ENCODE measurements at places on chromosomes 16 and 17.

GRCh38 chr16:10598157-10598556 lies 17.8 kb upstream of the EMP2 start:
- DNase-seq: no peak

DNA sequence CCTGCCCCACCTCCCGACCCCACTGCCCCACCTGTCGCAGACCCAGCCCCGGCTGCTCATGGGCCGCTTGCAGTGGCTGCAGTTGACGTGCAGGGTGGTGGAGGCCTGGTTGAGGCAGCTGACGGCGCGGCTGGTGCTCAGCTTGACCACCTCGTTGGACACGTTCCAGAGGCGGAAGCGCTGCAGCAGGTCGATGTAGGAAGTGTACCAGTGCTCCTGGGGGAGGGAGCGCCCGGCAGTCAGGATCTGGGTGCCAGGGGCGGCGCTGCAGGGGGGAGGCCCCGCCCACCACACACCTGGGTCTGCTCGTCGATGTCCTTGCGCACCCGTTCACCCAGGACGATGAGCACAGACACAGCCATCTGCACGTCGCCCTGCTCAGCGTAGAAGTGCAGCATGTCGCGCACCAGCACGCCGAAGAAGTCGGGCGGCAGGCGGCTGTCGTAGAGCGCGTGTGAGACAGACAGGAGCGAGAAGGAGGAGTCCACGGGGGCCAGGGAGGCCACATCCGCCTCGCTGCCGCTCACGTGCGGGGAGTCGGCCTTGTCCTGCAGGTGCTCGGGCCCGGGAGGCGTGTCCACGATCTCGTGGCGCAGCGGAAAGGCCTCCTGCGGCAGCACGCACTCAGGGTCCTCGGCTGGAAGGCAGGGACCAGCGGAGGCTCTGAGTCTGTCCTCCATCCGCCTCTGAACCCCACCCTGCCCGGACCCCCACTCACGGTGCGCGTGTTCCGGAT lies 995 bp upstream of the JMJD8 start:
- no peak for DNase-seq

GRCh38 chr17:79427621-79428539 lies 183.0 kb downstream of the RBFOX3 start:
- no peak for DNase-seq

- DNase-seq: no peak
Observed at GRCh38 chr16:50924759-50925545, 183.1 kb downstream of the CYLD start.

DNA sequence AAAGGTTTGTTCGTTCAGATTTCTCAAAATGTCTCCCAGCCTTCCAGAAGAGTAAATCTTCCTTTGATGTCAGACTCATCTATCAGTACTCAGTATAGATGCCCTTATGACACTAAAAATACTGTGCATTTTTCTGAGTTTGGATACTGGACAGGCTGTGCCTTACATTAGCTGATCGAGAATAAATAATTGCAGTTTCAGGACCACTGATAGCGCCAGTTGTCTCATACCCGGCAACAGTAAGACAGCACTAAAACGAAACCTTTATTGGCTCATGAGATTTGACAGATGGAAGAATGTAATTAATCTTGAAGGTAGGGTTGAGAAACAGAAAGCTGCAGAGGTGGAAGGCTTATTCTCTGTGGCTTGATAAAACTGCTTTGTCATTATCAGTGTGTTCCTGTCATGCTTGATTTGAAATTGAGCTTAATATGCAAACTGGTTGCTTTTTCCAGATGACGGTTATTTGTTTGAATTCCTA lies 1.2 kb downstream of the ATP6V0A1 start:
- DNase-seq: peak; percentile 76

- DNase-seq: no peak
Observed at GRCh38 chr16:4515611-4516233, 22.9 kb downstream of the CDIP1 start.

GRCh38 chr17:77111934-77112296 lies 28.9 kb upstream of the SEC14L1 start:
- DNase-seq: no peak

- DNase-seq: no peak
Observed at GRCh38 chr16:49630783-49631182, 225.1 kb downstream of the ZNF423 start.

GRCh38 chr17:31843070-31843745 lies 15.8 kb downstream of the COPRS start:
- peak; percentile 80 for DNase-seq

DNA sequence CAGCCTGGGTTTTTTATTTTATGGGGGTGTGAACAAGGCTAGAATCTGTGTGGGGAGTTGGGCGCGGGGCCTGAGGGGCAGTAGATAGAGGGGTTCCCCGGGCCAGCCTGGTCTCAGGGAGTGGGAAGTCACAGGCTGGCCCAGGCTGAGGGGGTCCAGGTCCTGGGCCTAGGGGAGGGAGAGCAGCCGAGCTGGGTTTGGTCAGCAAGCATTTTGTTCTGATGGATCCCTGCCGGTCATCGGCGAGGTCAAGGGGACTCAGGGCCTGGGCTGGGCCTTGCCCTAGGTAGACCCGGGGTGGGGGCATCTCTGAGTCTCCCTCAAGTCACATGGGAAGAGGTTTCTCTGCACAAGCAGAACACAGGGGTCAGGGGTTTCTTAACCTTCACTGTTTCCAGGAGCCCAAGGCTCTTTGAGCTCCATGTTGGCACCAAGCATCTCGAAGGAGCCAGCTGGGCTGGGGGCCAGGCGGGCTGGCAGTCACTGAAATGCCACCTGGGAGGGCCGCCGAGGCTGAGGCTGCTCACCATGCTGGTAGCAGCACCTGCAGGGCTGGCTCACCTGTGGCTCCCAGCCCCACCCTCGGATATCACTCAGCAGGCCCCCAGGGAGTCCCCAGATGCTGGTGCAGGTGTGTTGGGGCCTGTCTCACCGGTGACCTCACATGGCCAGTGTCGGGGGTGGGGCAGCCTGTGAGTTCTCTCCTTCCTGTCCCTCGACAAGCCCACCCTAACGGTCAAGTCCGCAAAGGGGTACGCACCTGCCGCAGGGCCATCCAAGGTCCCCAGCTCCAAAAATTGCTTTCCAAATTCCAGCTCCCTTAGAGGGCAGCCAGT lies 41.0 kb downstream of the SLC7A5 start:
- DNase-seq: no peak

DNA sequence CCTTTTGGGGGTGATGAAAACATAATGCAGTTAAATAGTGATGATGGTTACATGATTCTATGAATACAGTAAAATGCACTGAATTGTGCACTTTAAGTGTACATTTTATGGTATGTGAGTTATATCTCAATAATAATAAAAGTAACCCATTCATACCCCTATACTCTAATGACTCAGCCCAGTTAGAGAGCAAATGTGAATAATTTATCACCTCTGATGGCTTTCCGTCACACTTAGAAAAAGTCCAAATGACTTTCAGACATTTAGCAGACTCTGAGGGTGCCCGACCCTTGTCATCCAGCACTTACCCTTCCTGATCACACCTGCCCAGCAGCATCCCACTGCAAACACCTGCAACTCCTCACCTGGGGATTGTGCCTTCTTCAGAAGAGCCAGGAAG lies 148.1 kb upstream of the MAF start:
- DNase-seq: no peak

- no peak for DNase-seq
Observed at GRCh38 chr17:75652341-75652740, 14.6 kb downstream of the RECQL5 start.

GRCh38 chr17:43356999-43357398 lies 41.8 kb upstream of the ARL4D start:
- peak; percentile 93 for DNase-seq

DNA sequence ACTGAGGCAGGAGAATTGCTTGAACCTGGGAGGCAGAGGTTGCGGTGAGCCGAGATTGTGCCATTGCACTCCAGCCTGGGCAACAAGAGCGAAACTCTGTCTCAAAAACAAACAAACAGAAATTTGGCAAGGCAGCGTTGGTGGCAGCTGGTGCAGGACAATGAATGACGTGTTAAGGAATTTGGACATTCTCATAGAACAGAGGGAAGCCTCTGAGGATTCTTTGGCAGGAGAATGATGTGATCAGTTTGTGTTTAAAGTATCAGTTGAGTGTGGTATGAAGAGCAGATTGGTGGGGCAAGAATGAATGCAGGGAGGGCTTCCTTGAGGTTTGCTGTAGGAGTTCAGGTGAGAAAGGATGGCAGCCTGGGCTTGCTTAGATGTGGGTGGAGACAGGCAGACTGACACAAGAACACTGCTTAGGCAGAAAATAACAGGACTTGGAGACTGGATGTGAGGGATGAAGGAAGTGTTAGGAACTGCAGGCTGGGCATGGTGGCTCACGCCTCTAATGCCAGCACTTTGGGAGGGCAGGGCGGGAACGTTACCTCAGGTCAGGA lies 4.8 kb downstream of the CYB5D2 start:
- peak; percentile 50 for DNase-seq

DNA sequence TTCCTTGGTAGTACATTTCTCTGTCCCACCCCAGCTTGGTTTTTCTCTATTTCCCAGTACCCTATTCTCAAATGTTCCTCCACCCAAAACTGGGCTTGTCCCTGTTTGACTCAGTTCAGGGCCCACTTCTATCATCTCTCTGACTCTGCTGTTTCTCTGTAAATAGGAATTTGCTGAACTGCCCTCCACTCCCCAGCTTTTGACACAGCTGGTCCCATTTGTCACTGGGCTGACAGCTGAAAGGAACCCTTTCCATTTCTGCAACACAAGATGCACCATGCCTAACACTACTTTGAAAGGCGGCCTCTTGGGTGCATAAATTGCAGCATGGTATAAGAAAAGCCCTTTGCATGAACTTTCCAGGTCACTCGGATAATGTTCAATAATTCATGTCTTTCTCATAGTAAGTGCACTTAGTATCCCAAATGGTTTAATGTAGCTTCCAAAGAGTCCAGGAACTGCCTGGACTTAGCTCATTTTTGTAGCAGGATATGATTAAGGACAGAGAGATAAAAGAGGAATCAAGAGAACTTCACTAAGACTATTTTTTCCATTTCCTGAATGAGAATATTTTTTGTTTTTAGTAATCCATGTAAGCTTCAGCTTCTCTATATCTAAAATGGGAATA lies 256.7 kb downstream of the CDH11 start:
- DNase-seq: peak; percentile 22

DNA sequence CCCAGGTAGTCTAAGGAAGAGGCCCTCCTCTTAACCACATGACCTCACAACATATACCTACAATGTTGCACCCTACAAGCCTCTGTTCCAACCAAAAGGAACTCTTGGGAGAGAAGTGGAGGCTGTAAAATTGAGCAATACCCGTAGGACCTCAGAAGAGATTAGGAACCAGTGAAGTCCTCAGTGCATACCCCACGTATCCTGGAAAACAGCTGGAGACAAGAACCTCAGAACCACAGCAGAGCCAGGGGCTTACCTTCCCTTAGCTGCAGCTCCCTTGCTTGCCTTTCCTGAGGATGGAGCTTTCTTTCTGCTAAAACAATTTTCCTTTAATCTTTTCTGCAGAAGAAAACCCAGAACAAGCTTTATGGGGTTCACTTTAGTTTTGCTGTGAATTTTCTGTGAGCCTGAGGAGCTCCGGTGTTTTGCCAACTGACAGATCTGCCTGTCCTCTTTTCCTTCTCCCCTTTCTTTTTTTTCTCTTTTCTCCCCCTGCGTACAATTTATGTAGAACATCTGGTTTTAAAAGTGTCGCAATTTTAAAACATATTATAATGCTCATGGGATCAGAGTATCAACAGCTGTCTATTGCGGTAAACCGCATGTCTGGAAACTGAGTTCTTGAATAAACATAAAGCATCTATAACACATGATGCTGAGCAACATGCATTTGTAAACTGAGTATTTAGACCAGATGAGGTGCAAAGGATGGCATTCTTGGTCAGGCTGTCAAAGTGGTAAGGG lies 226.4 kb upstream of the MAF start:
- DNase-seq: no peak

GRCh38 chr16:68665501-68665900 lies 20.4 kb downstream of the CDH3 start:
- DNase-seq: peak; percentile 36

- DNase-seq: no peak
Observed at GRCh38 chr16:11038777-11039176, 94.4 kb downstream of the CLEC16A start.

- no peak for DNase-seq
Observed at GRCh38 chr17:37466471-37466870, 23.2 kb upstream of the DUSP14 start.

GRCh38 chr17:48995304-48995973 lies 1.7 kb upstream of the IGF2BP1 start:
- peak; percentile 53 for DNase-seq

DNA sequence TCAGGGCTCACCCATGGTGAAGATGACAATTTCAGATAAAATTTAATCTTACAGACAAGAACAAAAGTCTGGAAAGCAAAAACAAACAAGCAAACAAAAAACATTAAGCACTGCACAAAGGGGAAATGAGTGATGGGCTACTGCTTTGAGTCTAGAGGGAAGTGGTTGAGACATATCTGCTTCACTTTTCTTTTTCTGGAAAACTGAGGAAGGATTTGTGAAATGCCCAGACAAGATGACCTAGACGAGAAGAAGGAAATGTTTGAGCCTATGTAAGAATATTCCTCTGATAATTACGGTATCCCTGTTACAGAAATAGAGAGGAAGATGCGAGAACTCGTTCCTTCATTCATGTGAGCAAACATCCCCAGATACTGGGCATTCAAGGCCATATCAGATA lies 11.5 kb upstream of the HYDIN start:
- DNase-seq: no peak

GRCh38 chr17:39999067-39999466 lies 16.2 kb upstream of the CSF3 start:
- DNase-seq: peak; percentile 43

DNA sequence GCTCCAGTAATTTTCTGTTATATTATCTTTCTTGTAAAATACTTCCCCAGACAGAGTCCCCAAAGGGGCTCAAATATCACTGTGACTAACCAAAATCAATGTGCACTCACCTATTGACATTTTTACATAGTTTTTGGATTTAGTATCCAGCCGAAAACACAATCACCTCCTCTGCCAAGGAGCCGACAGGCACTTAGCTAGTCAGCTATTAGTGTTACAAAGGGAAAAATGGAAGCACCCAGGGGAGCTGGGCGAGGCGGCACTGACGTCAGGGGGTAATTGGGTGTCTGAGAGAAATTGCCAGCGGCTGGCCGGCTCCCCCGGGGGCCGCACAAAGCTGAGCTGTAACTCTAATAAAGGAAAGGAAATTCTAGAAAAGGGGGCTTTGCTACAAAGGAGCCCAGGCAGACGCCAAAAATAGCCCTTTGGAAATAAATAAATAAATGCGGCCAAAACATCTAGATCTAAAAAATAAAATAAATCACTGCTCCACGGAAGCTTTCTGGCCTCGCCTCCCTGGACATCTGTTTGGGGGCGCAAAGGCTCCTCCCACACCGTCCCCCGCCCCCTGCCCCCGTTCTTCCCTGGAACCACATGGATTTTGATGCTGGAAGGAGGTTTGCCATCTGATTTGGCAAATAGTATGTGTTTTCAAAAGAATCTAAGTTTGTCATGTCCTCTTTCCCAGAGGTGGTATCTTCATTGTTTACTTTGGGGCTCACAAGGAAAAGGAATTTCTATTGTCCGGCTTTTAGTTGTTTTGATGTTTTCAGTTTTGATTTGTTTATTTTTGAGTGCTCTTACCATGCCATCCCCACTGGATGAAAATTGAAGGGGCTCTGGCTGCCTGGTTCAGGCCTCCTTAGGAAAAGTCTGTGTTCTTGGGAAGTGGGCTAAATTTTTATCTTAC lies 156.7 kb downstream of the ZNF423 start:
- DNase-seq: no peak
